ENCODE measurements at places on chromosomes 12 and 14.

- DNase-seq, result no peak
These were observed 39.8 kb upstream of the NUAK1 start for GRCh38 chr12:106178562-106178961.

DNA sequence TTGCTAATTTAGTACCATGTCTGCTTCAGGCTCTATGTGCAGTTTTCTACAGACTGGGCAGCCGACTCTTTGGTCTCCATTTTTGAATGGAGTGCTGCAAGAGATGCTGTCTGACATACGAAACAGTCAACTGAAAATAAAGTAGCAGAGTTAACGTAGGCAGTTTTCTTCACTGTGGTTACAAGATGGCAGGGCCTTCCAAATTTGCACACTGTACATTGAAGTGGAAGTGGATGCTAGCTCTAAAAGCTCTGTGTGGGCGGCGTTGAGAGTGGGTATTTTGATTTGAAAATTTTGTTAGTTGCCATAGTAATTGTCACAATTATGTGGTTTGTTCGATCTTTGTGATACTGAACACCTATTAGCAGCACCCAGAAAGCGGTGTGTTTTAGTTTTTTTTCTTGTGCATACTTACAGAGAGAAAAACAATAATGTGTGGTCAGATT lies 154.9 kb upstream of the ATP2B1 start:
- DNase-seq, result no peak

DNA sequence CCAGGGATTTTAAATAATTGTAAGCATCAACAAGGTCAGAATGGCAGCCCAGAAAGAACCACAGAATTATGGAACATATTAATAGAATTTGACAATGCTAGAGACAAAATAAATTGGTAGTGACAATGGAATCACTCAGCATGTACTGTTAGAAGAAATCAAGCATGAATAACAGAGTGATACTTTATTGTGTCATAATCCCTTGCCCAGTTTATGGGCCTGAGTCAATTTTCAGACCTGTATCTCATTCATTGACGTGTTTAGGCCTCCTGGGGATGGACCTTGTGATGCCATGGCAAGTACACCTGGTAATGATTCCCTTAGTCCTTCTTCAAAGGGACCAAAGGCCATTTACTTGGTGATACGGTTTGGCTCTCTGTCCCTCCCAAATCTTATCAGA lies 12.8 kb upstream of the CCDC91 start:
- DNase-seq, result no peak

- DNase-seq, result peak; percentile 57
These were observed 41.1 kb downstream of the GTF2A1 start for GRCh38 chr14:81179631-81180030.

DNA sequence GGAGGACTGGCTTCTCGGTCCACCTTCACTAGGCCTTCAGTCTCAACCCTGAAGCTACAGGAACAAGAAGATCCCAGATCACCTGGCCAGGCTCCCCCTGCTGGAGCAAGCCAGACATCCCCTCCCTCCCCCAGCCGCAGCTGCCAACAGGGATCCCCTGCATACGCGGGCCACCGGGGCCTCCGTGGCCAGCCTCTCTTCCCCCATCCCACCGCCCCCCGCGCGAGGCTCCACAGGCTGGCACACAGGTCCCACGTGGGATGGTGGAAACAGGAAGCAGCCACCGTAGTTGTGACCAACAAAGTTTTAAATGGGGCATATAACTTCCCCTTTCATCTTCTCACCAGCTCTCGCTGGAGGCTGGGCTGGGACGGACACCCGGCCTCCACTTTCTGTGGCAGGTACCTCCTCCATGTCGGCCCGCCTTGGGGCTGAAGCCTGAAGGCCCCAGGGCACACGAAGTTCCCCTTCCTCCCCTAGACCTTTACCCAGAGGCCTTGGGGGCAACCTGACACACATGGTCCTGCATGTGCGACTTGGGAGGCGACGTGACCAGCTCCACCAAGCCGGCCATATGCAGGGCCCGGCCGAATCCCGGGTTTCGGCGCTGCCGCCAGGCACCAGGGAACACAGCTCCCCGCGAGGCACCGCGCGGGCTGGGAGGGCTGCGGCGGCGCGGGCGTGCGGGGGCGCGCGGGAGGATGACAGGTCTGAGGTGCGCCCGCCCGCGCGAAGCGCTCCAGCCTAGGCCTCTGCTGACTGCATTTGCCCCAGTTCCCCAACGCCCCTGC lies 44.4 kb upstream of the PNMA1 start:
- DNase-seq, result peak; percentile 94

DNA sequence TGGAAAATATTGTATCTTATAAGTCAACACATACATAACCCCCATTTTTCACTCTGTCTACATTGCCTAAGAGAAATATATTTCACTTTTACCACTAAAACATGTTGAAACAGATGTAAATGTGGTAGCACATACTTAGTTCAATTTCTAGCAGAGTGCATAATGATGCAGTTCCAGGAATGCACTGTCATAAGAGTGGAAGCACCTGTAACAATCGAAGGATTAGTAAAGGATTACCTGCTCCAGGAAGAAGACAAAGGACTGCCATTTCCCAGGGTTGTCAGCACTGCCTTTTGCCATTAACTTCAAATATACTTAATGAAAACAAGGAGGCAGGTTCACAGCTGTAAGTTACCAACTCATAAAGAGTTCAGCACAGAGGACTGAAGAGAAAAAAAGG lies 24.6 kb downstream of the DAD1 start:
- no peak for DNase-seq
